WERI-Rb-1 (cell line): ENCODE measurements at places on chromosomes 13 and 19.

- peak; percentile 76 for DNase-seq
These were observed 815 bp downstream of the MAP3K10 start for GRCh38 chr19:40191836-40192646.

- no peak for DNase-seq
These were observed 1227.9 kb upstream of the SPRY2 start for GRCh38 chr13:81568824-81569223.

DNA sequence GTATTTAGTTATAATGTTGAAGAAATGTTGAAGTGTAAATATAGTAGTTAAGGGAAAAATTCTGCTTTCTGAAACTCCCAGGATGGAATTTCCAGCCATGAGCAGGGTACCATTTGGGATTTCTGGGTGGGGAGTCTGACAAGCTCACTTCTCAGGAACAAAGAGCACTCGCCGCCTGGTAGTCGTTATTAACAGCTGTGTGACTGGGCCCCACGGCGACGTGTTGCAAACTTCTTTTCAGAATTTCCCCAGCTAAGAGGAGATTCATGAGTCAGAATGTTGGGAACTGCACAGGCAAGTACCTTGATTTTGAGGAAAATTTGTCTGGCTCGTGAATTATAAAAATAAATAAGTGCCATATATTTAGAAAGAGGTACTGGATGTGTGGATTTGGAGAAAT, 103.7 kb downstream of the LACC1 start:
- DNase-seq = no peak

DNA sequence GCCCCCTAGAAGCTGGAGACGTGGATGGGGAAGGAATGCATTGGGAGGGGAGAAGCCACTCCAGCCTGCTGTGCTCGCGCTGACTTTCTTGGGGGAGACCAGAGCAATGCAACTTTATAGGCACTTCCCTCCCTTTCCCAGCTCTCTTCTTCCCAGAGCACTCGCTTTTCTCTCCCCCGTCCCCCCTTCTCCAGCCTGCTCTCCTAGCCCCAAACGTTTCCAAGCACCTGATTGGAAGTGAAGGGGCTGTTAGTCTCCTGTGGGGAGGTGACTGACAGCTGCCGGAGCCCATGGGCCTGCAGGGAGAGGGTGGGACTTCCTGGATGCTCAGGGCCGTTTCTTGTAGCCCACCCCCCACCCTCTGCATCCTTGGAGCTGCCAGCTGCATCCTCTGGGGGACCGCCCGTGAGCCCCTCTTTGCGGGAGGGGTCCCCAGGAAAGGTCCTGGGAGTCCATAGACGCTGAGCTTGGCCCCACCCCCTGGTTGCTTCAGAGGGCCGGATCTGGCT, 2.5 kb downstream of the HDGFL2 start:
- DNase-seq = peak; percentile 55

GRCh38 chr19:21604351-21604926, 99.0 kb downstream of the ZNF429 start:
- no peak for DNase-seq

DNA sequence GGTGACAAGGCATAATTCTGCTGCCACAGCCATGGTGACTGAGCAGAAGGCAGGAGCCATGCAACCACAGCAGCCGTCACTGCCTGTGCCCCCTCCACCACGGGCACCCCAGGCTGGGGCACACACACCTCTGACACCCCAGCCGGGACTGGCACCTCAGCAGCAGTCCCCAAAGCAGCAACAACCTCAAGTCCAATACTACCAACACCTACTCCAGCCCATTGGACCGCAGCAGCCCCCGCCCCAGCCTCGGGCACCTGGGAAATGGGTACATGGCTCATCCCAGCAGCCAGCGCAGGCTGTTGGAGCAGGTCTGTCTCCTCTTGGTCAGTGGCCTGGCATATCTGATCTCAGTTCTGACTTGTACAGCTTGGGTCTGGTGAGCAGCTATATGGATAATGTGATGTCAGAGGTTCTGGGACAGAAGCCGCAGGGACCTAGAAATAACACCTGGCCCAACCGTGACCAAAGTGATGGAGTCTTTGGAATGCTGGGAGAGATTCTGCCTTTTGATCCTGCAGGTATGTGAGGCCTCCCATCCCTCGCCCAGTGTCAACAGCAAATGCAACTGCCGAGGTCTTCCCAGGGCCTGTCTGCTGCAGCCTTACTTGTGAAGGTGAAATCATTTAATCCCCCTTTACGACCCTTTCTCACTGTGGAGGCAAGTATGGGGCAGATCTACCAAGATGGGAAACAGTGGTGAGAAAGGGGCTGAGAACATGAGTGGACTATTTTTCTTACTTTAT, 22.9 kb upstream of the GPI start:
- DNase-seq = no peak

DNA sequence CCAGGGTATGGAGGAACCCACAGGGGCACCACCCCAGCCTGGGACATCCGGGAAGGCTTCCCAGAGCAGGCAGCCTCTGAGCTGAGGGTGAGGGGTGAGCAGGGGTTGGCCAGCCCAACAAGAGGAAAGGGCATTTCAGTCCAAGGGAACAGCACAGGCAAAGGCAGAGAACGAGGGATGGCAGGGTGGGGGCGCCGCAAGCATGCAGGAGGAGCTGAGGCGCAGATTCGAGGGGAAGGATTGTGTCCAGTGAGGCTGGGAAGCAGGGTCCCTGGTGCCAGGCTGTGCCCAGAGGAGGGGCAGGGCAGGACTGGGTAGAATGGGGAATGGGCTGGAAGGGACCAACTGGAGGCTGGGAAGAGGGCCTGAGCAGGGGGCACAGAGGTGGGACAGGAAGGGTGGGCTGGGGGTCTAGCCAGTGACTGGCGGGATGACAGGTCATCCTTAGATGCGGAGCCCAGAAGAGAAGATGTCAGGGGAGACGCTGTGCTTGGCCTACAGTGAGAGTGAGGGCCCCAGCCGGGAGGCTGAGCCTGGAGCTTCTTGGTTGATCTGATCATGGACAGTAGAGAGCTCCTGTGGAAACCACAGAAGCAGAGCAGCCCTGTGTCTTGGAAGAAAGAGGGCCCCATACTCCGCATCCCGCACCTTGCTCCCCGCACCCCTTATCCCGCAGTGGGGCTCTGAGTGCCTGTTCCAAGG, 13.6 kb downstream of the EMP3 start:
- DNase-seq = peak; percentile 56

DNA sequence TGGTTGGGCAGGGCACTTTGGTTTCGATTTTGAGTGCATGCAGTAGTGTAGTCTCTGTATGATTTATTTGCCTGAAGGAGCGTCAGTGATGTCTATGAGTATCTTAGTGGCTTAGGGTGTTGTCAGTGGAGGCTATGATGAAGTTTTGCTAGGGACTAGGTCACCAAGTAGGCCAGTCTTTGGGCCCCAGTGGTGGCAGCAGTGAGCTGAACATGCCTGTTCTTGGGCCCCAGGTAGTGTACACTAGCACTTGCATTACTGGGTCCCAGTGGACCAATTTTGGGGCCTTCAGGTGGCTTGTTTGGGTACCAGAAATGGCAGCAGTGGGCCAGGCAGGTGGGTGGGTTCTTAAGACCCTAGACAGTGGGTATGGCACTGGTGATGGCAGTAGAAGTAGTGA, 598.7 kb upstream of the SPRY2 start:
- no peak for DNase-seq

DNA sequence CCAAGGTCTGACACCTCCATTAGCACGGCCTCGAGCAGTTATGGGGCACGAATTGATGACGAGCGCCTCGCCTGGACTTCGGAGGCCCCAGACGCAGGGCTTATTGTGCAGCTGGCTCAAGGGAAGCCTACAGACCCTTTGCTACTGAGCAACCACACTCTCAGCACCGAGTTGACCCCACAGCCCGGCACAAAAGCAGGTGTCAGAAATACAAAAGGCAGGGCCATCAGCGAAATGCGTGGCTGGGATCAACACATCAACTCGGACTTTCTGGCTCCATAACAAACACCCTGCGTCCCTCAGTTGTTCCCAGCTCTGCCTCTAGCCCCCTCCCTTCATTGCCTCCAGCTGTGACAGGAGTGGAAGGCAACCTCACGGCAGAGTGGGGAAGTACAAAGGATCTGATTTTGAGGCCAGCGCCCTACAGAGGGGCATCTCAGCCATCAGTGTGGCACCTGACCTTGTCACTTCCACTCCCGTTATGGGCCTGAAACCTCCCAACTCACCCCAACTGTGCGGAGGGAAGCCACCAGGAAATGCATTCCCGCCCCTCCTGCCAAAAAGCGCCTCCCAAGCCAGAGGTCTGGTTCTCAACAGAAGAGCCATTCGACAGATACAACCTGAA, 18.0 kb downstream of the PEPD start:
- DNase-seq = no peak

DNA sequence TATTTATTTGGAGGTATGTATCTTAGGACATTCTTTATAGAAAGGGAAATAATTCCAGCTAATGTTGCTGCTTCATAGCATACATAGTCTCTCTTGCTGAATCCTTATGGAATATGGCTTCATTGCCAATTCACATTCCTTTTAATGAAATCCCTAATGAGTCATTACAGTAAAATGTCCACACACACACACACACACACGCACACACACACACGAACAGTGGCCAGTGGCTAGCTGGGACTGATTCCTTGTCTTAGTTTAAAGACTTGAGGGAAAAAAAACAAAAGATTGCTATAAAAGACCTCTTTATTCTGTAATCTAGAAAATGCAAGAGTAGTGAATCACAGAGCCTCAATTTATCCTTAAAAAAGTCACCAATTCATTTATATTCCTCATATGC, 301.6 kb downstream of the SLITRK6 start:
- no peak for DNase-seq

DNA sequence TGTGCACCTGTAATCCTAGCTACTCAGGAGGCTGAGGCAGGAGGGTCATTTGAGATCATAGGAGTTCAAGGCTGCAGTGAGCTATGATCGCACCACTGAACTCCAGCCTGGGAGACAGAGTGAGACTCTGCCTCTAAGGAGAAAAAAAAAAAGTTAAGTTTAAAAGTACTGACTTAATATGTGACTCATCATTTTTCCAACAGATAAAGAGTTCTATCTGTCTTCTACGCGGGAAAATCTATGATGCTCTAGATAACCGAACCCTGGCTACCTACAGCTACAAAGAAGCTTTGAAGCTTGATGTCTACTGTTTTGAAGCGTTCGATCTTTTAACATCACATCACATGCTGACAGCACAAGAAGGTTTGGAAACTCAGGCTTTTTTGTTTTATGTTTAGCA, 7.2 kb downstream of the CDC16 start:
- no peak for DNase-seq

DNA sequence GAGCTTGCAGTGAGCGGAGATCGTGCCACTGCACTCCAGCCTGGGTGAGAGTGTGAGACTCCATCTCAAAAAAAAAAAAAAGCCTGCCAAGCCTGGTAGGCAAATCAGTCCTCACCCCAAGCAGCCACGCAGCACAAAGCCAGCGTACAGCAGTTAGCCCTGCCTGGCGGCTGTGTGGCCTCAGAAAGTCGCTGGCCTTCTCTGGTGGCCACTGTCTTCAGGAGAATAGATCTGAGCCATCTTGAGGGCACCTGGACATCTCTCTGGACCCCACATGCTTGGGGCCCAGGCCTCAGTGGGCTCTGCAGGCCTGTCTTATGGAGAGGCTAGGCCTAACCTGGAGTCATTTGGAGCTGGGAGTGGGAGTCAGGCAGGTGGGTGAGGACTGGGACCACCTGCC, 23.0 kb downstream of the PIAS4 start:
- DNase-seq = no peak

DNA sequence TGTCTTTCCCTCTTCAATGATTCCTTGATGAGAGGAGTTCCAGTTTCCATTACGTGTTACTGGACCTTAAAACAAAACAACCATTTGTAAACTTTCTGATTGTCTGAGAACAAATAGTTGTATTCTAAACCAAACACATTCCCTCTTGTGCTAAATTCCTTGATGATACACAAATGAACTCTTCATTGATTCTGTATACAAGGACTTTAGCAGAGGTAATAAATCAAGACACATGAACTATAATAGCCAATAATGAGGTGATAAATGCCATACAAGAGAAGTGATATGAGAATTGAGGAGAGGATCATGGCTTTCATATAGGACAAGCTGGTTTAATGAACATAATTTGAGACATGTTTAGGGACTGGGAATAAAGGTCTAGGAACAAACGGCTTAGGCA, 13.5 kb upstream of the GPC5 start:
- no peak for DNase-seq

- DNase-seq = no peak
These were observed 110.3 kb downstream of the NHLRC3 start for GRCh38 chr13:39148513-39148961.

- DNase-seq = peak; percentile 93
These were observed 441.5 kb upstream of the KLF12 start for GRCh38 chr13:74575729-74576125.
